ENCODE measurements at places on chromosomes 2 and 18.
A peak's percentile ranks its signal among the peaks of the same experiment; 100 is the strongest.

GRCh38 chr2:232688201-232688600 lies 8.9 kb upstream of the GIGYF2 start:
- DNase-seq, result no peak

DNA sequence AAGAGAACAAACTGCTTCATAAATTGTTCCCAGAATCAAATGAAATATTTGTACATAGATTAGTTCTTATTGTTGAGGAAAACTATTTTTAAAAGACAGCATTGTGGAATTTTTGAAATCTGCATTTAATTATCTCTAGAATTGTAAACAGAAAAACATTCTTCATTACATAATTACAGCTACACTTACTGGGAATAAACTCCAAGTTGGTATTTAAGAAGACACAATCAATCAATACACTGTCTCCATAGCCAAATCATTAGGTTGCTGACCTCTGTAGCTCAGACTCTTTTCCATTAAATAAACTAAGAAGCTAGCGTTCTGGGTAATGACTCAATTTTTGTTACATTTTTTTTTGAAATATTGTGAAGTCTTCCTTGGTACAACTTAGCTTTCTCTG lies 70.2 kb upstream of the PIEZO2 start:
- DNase-seq, result no peak

- no peak for DNase-seq
These were observed 145.8 kb downstream of the MYO3B start for GRCh38 chr2:170323743-170324142.

DNA sequence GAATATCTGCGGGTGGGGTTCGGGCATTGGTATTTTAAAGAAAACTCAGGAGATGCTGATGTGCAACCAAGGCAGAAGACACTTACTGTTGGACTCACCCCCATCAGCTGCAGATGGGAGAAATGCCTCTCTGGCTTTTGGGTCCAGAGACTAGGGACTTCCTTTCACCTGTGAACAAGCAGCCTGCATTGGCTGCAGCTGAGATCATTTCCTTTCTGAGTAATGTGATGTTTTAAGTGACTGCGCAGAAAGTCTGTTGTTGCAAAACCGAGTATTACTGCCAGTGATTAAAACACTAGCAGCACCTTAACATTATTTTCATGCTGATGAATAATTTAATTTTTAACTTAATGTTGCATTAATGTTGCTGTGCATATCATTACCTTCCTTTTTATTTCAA lies 143.0 kb downstream of the TSN start:
- DNase-seq, result no peak

- DNase-seq, result no peak
These were observed 95.7 kb downstream of the BIRC6 start for GRCh38 chr2:32452338-32453064.

- DNase-seq, result no peak
These were observed 1922.3 kb upstream of the CELF4 start for GRCh38 chr18:39487932-39488331.

GRCh38 chr2:221434142-221434541 lies 138.0 kb downstream of the EPHA4 start:
- DNase-seq, result no peak

DNA sequence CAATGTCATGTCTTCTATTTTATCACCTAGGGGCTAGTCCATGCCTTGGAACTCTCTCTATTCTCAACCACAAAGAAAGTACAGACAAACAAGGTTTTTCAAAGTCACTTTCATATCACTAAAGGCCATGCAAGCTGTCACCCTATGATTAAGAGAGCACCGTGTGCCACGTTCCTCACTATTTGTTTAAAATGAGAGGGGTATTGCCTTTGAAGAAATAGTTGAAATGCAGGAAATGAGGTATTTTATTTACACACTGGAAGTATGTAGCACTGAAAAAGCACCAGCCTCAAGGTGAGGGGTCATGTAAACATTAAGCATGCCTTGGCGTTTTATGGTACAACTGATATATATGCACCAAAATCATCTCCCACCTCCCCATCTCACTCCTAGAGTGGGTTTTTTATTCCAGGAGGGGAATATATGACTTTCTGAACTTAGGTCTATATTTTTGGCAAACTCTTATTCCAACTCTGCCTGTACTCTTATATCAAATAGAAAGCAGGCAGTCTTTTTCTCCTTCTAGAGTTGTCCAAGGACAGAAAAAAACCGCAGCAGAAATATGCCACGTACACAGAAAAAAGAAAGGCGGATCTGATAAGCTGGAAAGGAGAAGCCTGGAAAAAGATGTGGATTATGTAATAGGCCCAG lies 53.5 kb downstream of the VSNL1 start:
- no peak for DNase-seq

DNA sequence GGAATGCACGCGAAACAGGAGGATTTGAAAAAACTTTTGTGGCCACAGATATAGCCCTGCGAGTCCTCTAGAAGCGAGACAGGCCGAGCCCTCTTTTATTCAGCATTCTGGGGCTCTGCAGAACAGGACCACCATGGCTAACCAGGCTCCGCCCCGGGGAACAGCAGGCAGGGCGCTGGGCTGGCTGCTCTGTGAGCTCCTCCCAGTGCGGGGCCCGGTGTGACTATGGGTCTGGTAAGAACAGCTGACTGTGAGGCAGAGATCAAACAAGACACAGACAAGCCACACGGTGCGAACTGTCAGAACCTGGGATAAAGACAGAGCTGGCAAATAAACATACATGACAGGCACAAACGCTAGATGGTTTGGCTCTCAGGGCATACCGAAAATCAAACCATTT lies 15.5 kb downstream of the PXDN start:
- no peak for DNase-seq

- DNase-seq, result no peak
These were observed 83.1 kb downstream of the SEPTIN10 start for GRCh38 chr2:109530712-109531111.

DNA sequence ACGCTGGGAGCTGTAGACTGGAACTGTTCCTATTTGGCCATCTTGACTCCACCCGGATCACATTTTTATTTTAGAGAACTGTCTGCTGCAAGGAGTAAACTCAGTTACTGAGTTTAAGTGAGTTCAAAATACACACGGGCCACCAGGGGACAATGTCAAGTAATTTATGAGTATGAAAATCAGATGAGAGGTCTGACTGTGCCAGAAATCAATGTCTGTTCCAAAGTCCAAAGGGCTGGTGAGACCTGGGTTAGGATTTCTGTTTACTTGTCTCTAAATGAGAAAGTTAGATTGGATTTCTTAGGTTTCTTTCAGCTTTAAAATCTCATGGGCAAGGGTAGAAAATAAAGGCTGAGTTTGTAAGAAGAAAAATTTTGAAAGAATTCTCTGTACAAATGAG lies 465.8 kb upstream of the MEIS1 start:
- DNase-seq, result no peak

- DNase-seq, result no peak
These were observed 19.7 kb downstream of the CABLES1 start for GRCh38 chr18:23154823-23155500.

- DNase-seq, result no peak
These were observed 207.6 kb downstream of the L3MBTL4 start for GRCh38 chr18:6207116-6207515.

DNA sequence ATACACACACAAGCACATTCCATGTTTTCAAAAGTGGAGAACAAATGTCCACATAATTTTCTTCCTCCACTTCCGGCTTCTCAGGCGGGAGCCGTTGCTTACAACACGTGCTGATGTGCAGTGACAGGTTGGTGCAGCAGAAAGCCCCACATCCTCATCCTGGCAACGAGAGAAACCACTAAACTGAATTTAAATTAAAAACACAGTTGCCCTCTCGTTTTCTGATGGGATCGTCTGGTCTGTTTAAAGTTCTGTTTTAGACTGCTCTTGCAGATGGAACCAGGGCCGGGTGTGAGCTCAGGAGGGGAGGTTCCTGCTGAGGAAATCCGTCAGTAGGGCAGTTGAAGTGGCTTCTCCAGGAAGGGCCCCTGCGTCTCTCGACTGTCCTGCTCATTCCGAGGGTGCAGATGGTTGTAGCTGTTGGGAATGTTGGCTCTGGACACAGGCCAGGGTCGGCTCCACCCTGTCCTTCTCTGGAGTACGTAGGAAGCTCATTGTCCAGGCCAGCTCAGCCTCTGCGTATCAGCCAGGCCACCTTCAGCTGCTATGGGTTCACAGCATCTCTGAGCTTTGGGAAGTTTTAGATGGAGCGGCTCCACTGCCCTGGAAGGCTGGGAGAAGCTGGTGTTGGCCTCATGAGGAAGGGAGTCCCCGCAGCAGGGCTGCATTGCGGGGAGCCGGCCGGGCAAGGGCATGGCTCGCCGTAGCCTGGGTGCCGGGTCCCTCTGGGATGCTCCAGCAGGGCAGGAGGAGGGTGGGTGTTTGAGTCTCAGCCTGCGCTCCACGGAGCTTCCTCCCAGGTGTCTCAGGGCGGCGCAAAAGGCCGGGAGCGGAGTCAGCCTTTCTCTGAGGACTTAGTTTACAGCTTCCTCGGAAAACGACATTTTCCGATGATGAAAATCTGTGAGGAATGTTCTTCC lies 58.3 kb downstream of the NFATC1 start:
- DNase-seq, result no peak

- no peak for DNase-seq
These were observed 60.1 kb downstream of the LIMS1 start for GRCh38 chr2:108594132-108594981.

DNA sequence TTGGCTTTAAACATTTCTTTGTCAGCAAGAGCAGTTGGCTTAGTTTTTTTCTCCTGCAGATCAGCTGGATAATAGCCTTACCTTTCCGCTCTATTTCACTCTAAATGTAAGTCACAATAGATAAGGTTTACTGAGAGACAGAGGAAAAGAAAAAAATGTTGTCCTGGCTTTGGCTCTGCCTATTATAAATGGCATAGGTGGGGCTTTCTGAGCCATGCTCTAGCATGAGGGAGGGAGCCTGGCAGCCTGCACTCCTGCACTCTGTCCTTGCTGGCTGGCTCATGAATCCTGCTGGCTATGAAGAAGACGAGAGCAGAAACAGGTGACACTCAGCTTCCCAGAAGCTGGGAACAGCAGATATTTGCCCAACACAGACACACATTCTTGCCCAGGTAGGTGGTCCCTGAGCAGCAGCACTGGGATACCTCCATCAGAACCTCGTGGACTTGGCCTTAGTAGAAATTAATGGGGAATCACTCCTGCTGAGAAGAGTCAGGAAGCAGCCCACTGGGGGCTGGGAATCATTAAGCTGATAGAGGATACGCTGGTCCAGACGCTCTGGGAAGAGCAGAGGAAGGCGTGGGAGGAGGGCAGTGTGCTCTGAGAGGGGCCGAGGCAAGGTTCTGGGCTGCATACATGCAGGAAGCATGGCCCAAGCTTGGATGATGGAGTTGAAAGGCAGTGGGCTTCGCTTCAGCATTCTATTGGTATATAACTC lies 514.4 kb upstream of the HS6ST1 start:
- no peak for DNase-seq

GRCh38 chr2:9308186-9308955 lies 101.8 kb downstream of the ASAP2 start:
- no peak for DNase-seq

DNA sequence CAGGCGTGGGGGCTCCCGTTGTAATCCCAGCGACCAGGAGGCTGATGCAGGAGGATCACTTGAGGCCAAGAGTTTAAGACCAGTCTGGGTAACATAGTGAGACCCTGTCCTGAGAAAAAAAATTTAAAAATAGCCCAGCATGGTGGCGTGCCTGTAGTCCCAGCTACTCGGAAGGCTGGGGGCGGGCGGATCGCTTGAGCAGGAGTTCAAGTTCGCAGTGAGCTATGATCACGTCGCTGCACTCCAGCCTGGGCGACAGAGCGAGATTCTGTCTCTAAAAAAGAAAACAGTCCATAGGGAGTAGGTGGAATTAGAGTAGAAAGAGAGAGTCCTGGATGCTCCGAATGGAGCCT lies 325 bp upstream of the TTLL4 start:
- DNase-seq, result no peak

GRCh38 chr18:44654573-44654972 lies 26.1 kb upstream of the SETBP1 start:
- DNase-seq, result no peak

GRCh38 chr18:48192542-48192941 lies 216.6 kb downstream of the ZBTB7C start:
- no peak for DNase-seq

- DNase-seq, result no peak
These were observed 47.9 kb upstream of the KCNF1 start for GRCh38 chr2:10863837-10864236.

GRCh38 chr2:149363958-149364357 lies 33.6 kb downstream of the LYPD6 start:
- no peak for DNase-seq

- no peak for DNase-seq
These were observed 2.0 kb downstream of the PXDN start for GRCh38 chr2:1742301-1742680.

DNA sequence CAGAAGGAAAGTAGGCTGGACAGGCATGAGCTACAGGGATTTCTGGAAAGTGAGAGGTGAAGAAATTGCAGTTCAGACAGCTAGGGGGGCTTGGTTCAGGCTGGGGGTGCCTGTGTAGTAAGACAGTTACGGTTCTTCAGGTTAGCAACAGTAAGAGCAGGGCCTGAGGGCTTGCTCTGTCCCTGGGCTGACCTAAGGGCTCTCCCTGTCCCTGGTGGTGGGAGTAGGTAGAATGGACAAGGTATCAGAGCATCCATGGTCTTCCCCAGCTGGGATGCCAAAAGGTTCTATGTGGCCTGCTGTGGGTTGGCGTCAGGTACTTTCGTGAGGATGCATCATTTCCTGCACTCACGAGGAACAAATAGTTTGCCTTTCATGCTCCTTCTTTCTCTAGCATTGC lies 34.6 kb upstream of the TACR1 start:
- DNase-seq, result no peak

- peak; percentile 44 for DNase-seq
These were observed 246.0 kb downstream of the LDLRAD4 start for GRCh38 chr18:13464432-13465123.

GRCh38 chr2:74242354-74243071 lies 44.1 kb downstream of the MTHFD2 start:
- DNase-seq, result no peak

- no peak for DNase-seq
These were observed 6.0 kb downstream of the SCN2A start for GRCh38 chr2:165245081-165245793.

DNA sequence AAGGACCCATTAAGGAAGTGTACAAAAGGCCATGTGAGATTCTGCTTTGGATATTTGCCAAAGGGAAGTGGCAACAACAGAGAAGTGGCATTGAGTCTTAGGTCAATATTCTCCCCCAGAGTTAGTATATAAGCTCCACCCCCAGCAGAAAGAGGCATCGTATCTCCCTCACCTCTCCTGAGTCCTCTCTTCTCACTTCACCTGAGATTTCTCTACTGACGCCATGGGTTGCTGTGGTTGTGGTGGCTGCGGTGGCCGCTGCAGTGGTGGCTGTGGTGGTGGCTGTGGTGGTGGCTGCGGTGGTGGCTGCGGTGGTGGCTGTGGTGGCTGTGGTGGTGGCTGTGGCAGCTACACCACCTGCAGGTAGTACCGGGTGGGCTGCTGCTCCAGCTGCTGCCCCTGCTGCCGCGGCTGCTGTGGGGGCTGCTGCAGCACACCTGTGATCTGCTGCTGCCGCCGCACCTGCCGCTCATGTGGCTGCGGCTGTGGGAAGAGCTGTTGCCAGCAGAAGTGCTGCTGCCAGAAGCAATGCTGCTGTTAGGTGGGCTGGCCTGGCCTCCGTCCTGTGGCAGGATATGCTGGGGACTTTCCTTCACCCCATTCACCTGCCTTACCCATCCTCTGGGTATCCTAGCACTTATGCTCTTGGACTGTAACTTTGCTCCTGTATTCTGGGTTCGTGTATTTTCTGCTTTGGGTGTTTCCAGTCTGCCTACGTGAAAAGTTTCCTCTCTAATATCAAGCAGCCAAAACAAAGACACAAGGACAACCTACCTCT lies 5.9 kb downstream of the SCYGR3 start:
- no peak for DNase-seq

Data from activated gamma-delta T cell treated with anti-CD3 and anti-CD28 coated beads, Interleukin-2, amount 50 U/mL, for 16 hours (primary cell).